ENCODE measurements at places on chromosomes 3 and 15.
A peak's percentile ranks its signal among the peaks of the same experiment; 100 is the strongest.

DNA sequence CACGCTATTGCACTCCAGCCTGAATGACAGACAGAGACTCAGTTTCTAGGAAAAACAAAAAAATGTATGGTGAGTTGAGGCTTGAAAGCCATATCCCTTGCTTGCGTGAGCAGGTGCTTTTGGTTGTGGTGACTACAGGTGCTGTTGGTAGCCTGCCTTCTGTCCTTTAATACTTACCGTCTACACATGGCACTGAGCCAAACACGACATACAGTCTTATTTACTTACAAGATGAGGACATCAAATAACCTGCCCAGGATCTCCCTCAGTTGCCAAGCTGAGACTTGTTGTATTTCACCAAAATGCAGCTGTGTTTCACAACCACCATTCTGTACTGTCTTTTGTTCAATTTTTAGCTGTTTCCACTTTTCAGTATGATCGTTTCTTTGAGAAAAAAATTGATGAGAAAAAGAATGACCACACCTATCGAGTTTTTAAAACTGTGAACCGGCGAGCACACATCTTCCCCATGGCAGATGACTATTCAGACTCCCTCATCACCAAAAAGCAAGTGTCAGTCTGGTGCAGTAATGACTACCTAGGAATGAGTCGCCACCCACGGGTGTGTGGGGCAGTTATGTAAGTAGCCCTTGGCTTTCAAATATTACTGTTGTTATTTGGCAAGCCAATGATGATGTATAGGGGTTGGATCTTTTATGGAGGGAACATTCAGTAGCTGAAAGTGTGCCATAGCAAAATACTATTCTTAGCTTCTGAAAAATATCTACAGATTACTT lies 6.5 kb downstream of the ALAS1 start:
- no peak for DNase-seq

- DNase-seq: no peak
Observed at GRCh38 chr3:139121513-139122220, 77.0 kb upstream of the PRR23C start.

DNA sequence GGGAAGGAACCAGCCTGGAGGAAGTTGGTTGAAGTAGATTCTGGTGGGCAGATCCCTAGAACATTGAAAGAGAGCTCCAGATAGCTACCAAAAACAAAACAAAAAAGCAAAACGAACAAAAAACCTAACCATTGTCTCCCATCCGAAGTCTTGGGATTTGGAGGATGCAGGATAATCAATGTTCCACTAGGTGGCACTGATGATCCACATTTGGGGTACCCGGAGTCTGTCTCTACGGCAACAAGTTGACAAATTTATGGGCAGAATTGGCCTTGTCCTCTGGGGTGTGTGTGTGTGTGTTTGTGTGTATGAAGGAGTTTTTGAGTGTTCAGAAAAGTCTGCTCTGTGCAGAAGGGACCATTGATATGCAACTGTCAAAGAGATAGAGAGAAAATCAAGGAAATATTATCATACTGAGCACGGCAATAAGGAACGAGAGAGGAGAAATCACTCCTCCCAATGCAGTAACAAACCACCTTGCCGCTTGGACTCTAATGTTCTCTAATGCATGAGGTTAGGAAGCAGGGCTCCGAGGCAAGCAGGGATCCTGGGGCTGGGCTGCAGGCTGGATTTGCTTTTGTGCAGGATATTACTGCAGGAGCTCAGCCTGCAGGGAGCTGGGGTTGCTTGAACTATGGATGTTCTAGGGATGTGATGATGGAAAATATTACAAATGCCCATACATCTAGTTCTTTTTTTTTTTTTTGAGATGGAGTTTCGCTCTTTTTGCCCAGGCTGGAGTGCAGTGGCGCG lies 59.8 kb upstream of the KLHL25 start:
- DNase-seq: peak; percentile 78

- no peak for DNase-seq
Observed at GRCh38 chr15:78873793-78874765, 1.4 kb downstream of the MORF4L1 start.

DNA sequence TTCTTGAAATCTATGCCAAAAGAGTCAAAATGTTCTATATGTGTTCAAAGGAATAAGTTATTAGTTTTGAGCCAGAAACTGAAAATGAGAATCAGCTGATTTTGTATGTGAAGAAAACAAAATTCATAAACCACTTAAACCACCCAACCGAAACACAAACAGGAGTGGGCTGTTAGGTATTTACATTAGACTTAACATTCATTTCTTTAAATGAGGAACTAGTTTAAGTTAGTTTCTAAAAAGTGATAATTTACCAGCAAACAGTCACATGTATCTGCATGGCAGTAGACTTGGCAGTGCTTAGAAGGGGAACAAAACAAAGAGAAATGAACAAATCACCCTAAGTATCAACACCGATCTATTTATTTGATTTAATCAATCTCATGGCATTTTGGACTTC lies 128.0 kb downstream of the GMNC start:
- DNase-seq: no peak

Data from T47D (cell line).